ENCODE measurements at places on chromosomes 3 and 15.

GRCh38 chr15:96217983-96218382, 112.5 kb upstream of the NR2F2 start:
- DNase-seq: no peak

DNA sequence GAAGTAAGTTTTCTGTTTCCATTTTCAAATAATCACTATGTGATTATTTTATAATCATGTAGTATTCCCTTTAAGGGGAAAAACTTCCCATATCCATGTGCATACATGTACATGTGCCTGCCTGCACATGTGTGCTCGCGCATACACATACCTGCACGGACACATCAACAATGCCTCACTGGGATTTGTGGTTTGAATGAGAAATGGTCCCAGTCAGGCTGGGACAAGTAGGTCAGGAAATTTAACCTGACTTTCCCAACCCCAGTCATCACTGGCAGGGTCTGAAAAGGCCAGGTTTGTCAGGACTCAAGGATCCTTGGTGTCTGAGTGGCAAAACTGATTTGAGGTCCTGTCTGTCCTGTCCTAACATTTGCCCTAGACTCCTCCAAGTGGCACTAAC, 109.3 kb upstream of the MRPS22 start:
- DNase-seq: no peak

DNA sequence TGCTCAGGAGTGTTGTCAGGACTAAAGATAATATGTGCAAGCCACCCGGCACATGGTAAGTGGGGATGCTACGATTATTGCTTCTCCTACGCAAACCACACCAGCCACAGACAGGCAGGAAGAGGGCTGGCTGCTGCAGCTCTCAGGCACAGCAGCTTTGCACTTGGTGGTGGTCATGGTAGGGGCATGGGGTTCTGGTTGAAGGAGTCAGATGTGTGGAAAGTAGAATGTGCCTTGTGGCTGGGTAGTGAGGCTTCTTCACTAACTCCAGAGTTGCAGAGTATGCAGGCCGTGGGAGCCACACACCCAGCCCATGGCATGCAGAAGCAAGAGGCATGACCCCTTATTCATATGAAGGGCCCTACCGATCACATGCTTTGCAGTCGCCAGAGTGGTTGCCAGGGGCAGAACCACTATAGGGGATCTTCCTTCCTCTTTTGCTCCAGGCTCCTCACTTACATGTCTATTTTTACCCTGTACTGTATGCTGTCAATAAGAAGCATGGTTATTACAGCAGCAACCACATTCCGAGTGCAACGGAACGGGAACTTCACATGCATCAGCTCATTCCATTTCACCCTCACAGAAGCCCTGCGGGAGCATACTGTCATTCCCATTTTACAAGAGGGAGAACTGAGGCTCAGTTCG, 59.2 kb upstream of the HERC1 start:
- peak; percentile 71 for DNase-seq

DNA sequence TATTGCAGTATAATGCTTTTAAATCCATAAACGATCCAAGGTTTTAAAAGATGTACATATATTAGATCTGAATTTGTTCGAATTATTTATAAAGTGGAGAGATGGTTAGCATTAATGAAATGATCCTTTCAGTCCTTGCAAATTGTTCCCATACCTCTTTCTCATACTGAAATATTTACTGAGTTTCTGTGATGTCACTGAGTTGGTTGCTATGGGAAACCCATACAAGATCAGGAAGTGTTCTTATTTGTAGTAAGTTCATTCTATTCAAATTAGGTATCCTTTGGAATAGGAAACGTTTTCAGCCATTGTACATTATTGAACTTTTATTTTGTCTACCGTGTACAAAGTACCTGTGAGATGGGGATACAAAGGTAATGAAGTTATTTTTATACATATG, 73.2 kb upstream of the CHL1 start:
- no peak for DNase-seq

- peak; percentile 9 for DNase-seq
Observed at GRCh38 chr15:56537881-56538280, 72.9 kb upstream of the MNS1 start.
